NCI-H2081 treated with DMSO at 0.1 percent for 48 hours (cell line): ENCODE measurements at places on chromosomes 13 and 19.

DNA sequence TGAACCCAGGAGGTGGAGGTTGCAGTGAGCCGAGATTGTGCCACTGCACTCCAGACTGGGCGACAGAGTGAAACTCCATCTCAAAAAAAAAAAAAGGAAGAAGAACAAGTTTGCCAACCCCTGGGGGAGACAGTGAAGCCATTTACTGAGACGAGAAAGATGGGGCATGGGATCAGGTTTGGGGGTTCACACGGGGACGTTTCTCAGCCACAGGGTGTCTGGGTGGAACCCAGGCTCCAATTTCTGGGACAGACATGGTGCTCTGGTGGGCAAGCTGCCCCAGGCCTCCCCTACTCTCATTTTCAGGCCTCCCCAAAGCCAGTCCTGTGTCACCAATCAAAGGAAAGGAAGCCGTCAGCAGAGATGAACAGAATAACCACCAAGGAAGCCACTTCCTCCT, 13.4 kb downstream of the HSH2D start:
- no peak for DNase-seq

DNA sequence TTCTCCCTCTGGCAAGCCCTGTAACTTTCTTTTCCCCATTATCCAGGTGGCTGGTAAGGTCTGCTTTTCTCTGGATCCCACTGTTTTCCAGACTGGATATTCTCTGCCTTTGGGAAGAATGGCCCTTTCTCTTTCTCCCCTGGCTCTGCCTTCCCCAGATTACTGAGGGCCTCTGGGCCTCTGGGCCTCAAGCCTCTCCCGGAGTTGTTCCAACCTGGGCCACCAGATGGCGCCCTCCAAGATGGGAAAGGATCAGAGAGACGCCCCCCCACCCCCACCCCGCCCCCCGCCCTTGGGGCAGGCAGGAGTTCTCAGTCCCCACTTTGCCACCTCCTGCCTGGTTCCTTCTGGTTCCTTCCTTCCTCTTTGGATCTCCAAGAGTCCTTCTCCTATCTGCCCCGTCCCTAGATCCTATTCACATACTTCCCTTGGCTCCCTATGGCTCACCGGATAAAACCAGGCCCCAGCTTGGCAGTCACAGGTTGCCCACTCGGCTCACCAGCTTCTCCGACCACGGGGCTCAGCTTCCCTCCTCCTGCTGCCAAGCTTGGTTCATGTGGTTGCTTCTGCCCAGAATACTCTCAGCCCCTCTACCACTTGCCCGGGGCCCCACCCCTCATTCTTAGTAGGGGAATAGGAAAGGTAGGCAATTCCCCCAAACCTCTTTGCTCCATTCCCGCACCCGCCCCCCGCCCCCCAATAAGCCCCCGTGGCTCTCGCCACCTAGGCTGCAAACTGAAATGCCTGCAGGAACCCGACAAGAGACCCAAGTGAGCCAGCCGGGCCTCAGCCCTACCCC, 13.1 kb downstream of the EPS8L1 start:
- DNase-seq, result no peak

DNA sequence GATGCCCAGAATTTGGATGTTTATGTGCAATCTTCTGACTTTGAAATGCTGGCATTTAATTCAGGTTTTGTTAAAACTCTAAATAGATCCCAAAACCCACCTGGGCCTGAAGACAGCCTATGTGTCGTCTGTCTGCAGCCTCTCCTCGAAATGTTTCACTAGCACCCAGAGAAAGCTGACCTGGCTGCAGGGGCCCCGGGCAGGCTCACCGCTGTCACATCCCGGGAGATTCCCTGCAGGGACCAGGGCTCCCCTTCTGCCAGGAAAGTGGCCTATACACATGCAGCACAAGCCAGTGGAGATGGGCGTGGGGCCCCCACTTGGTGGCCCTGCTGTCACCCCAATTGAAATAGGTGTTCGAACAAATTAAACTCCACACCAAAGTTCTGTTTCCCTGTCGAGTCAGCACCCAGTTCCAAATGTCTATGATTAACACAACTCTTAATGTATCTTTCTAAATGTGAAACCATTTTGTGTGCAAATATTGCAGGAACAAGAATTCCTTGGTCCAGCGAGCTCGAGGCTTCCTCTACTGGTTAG, 145.8 kb upstream of the ZNF507 start:
- DNase-seq, result no peak

GRCh38 chr13:59946944-59947343, 216.8 kb downstream of the DIAPH3 start:
- no peak for DNase-seq

GRCh38 chr13:71577127-71577526, 289.9 kb downstream of the DACH1 start:
- DNase-seq, result no peak

DNA sequence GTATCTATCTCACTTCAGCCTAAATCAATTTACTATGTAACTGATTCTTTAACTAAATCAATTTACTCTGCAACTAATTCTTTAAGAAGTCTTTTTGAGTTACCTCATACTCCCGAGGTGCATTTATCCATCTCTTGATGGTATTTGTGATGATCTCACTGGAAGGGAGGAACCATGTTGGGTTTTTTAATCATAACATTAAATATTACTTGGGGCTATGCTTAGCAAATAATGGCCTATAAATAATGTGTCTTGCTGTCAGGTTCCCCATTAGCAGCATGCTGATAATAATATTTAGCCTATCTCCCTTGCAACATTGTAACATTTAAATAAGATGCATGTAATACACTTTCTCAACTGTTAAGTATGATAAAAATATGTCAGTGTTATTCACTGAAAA, 411.3 kb downstream of the SLITRK1 start:
- DNase-seq, result no peak

- DNase-seq, result no peak
These were observed 110.2 kb downstream of the STK24 start for GRCh38 chr13:98466634-98467236.

DNA sequence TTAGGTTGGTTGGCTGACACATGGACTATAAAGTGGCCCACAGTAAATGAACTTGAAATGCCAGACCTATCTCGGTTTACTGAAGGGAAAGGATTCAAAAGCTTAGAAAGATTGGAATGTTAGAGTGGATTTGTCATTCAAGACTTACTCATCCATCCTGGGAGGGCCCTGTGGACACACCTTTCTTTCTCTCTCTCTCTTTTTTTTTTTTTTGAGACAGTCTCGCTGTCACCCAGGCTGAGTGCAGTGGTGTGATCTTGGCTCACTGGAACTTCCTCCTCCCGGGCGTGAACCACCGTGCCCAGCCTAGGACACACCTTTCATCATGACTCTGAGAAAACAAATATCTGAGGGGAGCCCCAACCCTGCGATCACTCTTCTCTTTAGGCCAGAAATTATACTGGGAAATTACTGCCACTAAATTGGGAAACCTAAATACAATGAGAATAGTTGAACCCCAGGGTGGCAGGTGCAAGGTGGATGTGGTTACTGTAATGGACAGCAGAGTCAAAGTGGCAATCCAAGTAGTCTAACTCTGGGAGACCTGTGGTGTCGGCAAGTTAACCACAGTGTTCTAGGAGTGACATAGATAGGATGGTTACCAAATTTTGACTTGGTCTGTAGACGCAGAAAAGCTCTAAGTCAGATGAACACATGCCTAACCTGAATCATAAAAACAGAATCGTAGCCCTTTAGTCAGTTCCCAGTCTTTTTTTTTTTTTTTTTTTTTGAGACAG, 47.1 kb upstream of the ZMYM5 start:
- DNase-seq, result no peak

- no peak for DNase-seq
These were observed 161.6 kb downstream of the KDM4B start for GRCh38 chr19:5130371-5131030.

- DNase-seq, result no peak
These were observed 50.0 kb downstream of the TNFSF11 start for GRCh38 chr13:42623916-42624315.
